ENCODE measurements at places on chromosomes 2 and 18.

GRCh38 chr18:77079954-77080682 lies 52.5 kb downstream of the MBP start:
- no peak for DNase-seq

DNA sequence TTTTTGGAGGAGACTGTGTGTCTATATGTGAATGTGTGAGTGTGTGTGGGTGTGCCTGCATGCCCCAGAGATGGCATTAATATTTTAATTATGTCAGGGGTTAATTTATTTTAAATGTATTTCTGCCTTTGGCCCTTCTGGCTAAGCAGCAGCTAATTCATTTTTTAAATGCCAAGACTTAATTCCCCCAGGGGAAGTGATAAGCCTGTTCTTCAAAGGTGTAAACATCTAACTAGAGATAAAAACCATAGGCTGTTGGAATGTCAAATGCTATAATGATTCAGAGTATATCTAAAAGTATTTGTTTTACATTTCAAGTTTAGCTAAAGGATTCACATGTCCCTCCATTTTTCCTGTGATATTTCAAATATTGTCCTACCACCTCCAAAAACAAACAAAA lies 184.7 kb downstream of the SPP2 start:
- no peak for DNase-seq

- DNase-seq: no peak
Observed at GRCh38 chr2:233853883-233854240, 473 bp downstream of the HJURP start.

DNA sequence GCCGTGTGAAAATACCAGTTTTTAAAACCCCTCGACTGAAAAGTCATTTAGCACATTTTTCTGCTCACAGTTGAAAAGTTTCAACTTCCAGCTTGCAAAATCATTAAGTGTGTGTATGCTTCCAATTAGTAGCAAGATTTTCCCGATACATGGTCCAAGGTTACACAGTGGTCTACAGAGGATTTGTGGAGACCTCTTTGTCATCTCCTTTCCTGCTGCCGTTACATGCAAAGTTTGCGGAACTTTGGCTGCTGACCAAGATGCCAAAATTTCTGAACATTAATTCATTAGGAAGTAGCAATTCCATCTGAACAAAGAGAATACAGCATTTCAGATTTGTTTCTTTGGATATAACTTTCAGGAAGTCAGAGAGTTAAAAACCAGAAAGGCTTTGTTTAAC lies 474.6 kb downstream of the PLCL1 start:
- no peak for DNase-seq

DNA sequence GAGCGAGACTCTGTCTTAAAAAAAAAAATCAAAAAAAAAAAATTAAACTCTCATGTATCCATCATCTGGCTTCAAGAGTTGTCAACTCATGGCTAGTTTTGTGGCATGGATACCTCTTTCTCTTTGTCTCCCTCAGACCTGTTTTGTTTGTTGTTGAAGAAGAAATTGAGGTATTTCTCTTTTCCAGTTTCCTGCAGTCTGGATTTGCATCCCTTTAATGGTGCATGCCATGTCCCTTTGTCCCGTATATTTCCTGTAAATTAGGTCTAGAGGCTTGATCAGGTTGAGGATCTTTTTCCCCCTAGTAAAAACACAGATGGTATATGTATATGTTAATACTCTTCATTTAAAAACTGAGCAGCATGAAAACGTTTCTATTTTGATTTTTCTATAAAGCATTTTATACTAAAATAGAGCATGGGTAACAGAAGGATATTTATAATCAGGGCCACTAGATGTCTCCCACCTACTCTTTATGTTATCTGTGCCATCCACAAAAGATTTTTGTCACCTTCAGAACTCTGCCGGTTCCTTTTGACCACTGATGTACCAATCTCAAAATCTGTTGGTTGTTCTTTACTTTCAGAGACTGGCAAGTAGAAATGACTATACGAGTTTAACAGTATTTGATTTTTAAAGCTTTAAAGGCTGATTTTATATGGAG lies 80.1 kb downstream of the GALNT1 start:
- DNase-seq: no peak

- DNase-seq: no peak
Observed at GRCh38 chr18:72811047-72811446, 56.7 kb downstream of the NETO1 start.

DNA sequence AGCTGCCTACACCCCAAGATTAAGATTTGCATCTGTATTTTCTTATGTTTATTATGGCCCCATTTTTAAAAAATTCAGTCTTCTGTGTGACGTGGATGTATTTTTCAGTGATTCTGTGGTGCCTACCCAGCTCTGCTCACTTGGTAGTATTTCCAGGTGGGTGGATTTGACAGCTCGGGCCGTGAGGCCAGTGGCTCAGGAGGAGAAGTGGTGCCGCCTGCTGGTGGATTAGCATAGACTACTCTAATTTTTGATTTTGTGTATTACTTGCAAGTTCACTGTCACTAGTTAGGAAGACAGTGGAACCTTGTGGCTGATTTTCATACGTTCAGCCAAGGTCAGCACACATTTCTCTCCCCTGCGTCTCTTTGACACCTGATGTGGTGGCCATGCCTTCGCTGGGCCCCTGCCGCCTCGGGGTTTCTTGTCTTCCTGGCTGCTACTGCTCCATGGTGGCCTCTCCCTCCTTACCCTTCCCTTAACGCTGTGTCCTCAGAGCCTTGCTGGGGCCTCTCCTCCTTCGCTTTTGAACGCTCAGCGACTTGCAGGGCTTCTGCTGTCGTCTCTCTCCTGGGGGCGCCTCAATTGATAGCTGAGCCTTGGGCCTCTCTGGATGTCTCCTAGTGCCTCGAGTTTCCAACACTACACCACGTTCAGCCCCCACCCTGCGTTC lies 89.4 kb downstream of the DGKD start:
- peak; percentile 78 for DNase-seq

- DNase-seq: no peak
Observed at GRCh38 chr2:47218066-47218581, 63.0 kb upstream of the STPG4 start.

DNA sequence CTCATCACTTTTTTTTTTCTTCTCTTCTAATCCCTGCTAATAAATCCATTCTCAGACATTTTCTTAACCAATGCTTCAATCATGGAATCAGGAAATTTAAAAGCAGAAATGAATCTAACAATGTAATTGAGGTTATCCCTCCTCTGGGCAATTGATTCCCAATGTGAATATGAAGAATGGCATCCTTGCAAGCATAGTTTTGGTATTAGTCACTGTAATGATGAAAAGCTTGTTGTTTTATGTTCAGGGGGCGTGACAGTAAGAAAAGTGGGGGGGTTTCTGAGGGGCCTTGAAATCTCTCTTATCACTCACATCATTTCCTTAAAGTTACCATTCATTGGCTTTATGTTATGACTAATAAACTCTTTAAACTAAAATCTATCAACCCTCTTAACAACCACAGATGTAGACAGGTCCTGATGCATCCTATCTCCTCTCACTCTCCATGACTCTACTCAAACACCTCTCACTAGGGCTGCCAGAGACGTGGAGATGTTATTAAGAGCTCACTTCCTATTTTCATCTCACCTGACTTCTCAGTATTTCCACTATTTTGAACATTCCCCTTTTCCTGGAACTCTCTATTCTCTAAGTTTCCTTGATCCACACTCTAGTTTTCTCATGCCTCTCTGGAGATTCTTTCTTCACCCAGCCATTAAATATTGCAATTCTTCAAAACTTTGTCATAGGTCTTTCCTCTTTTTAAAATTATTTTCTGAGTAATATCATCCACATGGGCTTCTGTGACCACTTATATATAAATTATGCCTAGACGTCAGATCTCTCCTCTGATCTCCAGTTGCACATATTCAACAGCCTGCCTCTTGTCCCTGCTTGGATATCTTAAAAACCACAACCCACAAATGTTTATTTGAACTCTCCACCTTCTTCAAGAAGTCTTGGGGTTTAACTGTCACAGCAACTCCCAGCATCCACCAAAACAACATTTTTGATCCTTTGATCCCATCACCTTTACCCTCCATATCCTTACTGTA lies 332.9 kb downstream of the CDH2 start:
- DNase-seq: no peak

DNA sequence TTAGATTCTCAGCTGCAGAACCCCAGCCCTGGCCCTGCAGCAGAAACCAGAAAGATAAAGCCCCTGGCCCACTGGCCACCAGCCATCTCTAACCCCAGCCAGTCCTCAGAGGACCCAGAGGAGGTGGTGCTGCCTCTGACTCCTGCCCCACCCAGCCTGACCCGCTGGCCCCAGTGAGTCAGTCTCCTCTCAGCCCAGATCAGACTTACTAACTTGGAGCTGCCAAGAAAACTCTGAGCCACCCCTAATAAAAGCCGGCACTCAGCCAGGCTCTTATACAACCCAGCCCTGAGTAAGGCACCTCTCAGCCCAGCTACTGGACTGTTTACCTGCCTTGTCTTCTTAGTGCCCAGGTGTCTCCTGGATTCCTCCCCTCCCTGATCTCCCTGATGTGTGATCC lies 2.0 kb downstream of the SLC14A2 start:
- no peak for DNase-seq

- peak; percentile 37 for DNase-seq
Observed at GRCh38 chr18:58493516-58494253, 135.2 kb downstream of the ALPK2 start.

DNA sequence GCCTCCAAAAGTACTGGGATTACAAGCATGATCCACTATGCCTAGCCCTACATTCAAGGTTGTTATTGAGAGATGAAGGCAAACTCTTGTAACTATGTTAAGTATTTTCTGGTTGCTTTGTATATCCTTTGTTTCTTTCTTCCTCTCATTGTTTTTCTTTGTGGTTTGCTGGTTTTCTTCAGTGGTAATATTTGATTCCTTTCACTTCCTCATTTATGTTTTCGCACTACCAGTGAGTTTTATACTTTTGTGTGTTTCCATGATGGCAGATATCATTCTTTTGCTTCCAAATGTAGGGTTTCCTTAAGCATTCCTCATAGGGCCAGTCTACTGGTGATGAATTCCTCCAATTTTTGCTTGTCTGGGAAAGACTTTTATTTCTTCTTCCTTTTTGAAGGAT lies 90.2 kb downstream of the NCK2 start:
- no peak for DNase-seq

GRCh38 chr18:79377187-79377891 lies 18.4 kb upstream of the NFATC1 start:
- DNase-seq: no peak

DNA sequence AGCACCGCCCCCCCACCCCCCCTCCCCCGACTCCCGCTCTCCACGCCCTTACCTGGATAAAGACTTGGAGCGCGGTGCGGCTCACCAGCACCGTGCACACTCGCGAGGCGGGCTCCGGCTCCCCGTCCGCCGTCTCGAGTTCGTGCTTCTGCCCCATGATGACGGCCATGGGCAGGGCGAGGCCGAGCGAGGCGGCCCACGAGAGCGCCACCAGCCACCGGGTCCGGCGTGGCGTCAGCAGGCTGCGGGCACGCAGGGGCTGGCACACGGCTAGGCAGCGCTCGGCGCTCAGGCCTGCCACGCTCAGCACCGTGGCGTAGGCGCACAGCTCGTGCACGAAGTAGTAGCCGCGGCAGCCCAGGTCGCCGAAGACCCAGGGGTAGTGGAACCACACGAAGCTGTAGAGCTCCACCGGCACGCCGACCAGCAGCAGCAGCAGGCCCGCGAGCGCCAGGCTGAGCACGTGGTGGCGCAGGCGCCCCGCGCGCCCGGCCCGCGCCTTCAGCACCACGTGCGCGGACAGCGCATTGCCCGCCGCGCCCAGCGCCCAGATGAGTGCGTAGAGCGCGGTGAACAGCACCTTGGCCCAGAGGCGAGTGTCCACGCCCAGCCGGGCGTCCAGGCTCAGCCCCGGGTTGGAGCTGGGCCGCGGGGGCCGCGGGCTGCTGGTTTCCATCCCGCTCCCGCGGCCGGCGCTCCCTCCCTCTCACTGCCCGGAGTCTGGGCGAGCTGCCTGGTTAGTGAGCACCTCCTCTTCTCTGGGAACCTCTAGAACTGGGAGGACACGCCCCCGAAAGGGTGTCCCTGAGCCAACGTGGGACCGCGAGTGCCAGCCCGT lies at the start of gene NTSR2:
NTSR2 (minus strand) TSS at position 742 of the 838 bp plus-strand sequence; CDS start at position 676, 66 bp downstream.
- peak; percentile 53 for DNase-seq

DNA sequence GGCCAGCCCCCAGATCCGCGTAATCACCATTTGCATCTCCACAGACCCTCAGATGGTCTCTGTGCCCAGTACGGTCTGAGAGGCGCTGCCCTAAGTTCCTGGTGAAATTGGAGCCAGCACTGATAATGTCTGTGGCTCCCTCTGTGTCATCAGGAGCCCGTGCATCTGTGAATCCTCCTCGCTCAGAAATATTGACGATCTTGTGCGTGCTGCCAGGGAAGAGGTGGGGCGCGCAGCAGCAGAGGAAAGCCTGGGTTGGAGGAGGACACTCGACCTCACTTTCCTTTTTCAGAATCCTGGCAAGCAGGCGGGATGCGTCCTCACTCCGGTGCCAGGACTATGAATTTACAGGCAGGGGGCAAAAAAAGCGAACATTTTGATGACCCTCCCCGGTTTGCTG lies 686.1 kb upstream of the SALL3 start:
- no peak for DNase-seq

GRCh38 chr18:36141576-36141975 lies 11.9 kb downstream of the ELP2 start:
- no peak for DNase-seq
